ENCODE measurements at places on chromosomes 2 and 18.

- DNase-seq = no peak
These were observed 1648.9 kb upstream of the TMEFF2 start for GRCh38 chr2:193843675-193844074.

- DNase-seq = no peak
These were observed 25.2 kb downstream of the PRELID3A start for GRCh38 chr18:12432881-12433280.

GRCh38 chr2:46535360-46535759, 56.0 kb downstream of the TMEM247 start:
- no peak for DNase-seq

DNA sequence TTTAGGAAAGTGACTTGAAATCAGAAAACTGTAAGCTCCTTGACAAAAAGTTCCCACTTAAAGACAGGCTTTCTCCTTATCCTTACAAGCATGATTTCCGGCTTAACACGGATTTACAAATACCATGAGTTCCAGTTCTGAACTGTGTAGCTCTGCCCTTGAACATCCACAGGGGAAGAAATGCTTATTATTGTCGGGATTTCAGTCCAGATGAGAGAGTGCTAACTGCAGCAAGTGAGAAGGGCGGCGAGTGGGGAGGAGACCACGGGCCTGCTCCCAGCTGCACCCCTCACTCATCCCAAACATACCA, 73.1 kb downstream of the LRRC30 start:
- DNase-seq = no peak

GRCh38 chr2:20532634-20533437, 86.0 kb downstream of the RHOB start:
- no peak for DNase-seq

DNA sequence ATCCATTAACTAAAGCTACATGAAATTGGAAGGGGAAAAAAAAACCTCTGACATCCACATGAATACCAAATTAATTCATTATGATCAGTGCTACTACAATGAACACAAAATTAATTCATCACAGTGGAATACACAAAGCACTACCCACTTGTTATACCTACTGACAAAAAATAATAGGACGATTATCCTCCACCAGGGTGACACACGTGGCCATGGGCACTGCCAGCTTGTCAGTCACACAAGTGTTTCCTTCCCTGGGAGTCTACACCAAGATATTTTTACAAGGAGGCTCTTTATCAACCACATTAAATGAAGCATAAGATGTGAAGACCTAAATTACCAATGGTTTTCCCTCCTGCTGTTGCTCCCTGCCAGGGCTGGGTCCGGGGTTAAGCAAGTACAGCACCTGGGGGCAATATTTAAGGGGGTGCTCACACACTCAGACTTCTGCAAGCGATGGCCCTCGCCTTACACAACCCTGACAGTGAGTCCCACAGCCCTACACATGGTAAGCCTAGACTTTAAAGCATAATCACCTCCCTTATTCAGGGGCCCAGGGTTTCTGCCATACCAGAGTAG, 90.1 kb downstream of the TCF4 start:
- DNase-seq = no peak

GRCh38 chr2:46988230-46988629, 72.6 kb upstream of the MCFD2 start:
- DNase-seq = no peak

- no peak for DNase-seq
These were observed 12.8 kb upstream of the HPCAL1 start for GRCh38 chr2:10289891-10290290.

GRCh38 chr2:56147907-56148306, 35.9 kb upstream of the CCDC85A start:
- no peak for DNase-seq

- no peak for DNase-seq
These were observed 12.7 kb upstream of the CDH19 start for GRCh38 chr18:66616523-66616983.

DNA sequence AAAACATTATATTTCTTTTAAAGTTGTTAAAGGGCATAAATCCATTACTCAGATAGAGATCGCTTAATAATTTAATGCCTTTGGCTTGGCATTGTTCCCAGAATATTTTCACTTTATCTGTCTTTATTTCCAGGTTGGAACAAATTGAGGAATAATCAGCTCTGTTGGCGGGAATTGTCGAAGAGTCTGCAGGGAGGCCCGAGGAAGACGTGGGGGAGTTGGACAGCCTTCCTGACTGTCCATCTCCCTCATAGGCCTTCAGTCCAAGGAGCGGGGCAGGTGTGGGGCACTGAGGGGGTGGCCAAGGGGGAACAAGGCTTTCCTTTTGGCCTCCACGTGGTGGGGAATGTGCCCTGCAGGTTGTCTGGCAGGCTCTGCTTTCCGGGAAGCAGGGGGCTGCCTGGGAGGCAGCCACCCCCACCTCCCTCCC, 179.6 kb downstream of the ZBTB7C start:
- DNase-seq = no peak

- DNase-seq = no peak
These were observed 308.0 kb downstream of the CCDC74A start for GRCh38 chr2:131835621-131836091.

DNA sequence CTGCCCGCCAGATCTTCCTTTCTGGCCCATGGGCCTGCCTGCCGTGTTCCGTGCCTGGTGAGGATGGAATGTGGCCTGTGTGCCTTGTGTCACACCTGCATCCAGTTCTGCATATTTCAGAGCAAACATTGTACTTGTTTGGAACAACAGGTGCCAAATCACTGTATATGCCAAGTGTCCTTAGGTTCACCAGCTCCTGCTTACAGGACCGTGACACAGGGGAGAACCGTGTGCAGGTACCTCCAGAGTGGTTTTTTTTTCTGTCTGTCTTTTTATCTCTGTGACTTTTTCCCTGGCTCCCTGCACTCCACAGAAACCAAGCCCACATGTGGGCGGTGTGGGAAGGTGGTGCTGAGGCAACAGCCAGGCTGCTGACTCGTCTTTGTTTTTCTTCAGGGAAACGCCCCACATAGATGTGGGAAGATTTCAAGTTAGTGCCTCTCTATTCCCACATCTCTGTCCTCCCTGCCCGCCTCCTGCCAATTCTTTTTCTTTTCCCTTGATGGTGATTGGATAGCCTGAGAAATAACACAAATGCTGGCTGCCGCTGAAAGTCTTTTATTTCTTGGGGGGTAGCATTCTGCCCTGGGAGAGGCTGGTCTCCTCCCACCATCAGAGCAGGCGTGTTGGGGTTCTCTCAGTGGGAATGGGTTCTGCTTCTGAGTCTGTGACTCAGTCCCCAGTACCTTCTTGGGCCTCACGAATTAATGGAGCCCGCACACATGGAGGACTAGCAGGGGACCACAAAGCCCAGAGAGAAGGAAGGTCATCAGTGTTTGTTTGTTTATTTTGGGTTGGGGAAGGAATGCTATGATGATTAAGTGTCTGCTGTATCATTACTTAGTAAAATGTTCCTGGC, 21.4 kb downstream of the GRHL1 start:
- no peak for DNase-seq

GRCh38 chr18:45834306-45834705, 8.8 kb downstream of the SIGLEC15 start:
- no peak for DNase-seq

DNA sequence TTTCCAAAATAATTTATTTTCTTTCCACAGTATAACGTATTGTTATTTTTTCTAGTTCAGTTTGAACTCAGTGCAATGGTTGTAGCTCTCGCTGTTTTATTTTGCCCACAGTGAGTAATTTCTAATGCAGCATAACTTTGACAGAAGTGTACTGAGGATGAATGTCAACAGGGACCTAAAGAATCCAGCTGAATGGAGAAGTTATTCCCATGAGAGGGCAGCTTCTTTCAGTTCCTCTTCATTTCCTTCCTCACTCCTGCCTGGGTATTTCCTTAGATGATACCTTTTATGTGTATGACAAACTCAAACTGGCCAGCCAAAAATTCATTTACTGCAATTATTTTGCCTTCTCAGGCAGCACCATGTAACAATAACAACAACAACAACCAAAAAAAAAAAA, 1223.1 kb upstream of the ZEB2 start:
- DNase-seq = no peak

- no peak for DNase-seq
These were observed 64.9 kb downstream of the LPIN2 start for GRCh38 chr18:2948038-2948437.

DNA sequence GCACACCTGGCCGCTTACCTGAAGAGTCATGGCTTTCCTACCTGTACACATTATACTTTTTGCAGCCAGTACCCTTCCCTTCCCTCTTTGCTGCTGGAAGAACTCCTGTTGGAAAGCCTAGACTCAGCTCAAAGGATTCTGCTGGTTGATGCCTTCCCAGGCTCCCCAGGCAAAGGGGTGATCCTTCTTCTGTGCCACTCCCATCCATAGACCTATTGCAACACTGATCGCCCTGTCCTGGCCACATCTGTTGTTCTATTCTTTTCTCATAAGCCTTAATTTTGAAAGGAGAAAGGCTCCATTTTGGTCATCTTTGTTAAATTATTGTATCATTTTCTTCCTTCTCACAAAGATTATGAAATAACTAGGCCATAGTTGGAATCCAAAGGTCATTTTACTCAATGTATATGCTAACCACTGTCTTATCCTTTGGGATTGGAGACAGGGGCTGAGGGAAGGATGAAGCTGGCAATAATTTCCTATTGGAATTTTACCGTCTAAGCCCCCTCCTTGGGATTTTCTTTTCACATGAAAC, 3.4 kb upstream of the PRKCE start:
- no peak for DNase-seq

- DNase-seq = no peak
These were observed 136.2 kb downstream of the WDSUB1 start for GRCh38 chr2:159150280-159150746.

DNA sequence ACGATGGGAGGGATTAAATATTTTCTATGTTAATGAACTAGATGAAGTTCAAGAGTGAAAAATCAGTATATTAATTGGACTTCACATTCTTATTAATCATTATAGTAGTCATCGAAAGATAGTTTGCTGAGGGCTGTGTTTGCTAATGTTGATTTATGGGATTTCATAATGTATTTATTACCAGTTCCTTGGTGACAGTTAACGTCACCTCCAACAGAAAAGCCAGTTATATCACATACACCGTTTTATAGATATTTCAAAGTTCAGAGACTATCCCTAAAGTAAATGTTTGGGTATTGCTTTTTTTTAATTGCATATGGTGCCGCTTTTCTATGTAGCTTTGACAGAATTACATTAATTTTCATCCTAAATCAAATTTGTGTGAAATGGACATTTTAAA, 49.4 kb upstream of the SP5 start:
- DNase-seq = no peak

GRCh38 chr18:34947711-34948125, 93.5 kb upstream of the MAPRE2 start:
- no peak for DNase-seq

DNA sequence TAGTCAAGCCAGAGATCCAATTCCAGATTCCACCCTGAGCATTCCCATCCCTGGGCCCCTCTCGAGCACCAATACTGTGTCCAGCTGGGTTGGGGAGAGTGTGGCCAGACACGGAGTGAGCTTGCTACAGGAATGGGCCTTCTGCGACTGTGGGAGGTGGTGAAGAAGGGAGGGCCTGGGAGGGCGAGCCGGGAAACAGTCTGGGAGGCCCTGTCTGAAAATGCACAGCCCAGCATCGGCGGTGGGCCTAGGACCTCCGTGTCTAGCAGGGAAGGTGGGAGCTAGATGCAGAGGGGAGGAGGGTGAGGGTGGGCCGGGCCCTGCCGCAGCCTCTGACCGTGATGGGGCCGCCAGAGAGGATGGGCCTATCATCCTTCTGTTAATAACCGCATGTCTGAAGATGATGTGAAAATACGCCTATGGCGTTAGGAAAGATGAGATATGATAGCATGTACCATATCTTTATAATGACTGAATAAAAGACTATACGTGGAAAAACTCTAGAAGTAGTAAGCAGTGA, 1.9 kb upstream of the OTOS start:
- no peak for DNase-seq

DNA sequence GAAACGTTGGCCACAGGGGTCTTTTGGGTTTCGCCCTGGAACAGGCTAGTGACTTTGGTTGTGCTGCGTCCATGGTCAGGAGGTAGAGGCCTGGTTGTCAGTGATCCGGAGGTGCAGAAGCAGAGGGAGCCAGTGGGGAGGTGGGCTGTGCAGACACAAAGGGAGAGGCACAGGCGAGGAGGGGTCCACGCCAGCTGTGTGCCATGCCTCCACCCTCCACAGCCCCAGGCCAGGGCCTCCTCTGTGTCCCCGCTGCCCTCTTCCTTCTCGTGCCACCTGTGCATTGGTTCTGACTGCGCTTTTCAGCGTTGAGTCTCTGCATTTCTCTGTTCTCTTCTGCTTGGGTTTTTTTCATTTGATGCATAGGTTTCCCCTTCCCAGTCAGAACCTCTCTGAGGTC, 121.0 kb downstream of the GBX2 start:
- DNase-seq = no peak

- no peak for DNase-seq
These were observed 84.6 kb upstream of the CAB39 start for GRCh38 chr2:230627806-230628724.

- DNase-seq = no peak
These were observed 11.5 kb downstream of the GEN1 start for GRCh38 chr2:17765398-17765797.

- no peak for DNase-seq
These were observed 82.8 kb downstream of the TMEM17 start for GRCh38 chr2:62423235-62423634.

DNA sequence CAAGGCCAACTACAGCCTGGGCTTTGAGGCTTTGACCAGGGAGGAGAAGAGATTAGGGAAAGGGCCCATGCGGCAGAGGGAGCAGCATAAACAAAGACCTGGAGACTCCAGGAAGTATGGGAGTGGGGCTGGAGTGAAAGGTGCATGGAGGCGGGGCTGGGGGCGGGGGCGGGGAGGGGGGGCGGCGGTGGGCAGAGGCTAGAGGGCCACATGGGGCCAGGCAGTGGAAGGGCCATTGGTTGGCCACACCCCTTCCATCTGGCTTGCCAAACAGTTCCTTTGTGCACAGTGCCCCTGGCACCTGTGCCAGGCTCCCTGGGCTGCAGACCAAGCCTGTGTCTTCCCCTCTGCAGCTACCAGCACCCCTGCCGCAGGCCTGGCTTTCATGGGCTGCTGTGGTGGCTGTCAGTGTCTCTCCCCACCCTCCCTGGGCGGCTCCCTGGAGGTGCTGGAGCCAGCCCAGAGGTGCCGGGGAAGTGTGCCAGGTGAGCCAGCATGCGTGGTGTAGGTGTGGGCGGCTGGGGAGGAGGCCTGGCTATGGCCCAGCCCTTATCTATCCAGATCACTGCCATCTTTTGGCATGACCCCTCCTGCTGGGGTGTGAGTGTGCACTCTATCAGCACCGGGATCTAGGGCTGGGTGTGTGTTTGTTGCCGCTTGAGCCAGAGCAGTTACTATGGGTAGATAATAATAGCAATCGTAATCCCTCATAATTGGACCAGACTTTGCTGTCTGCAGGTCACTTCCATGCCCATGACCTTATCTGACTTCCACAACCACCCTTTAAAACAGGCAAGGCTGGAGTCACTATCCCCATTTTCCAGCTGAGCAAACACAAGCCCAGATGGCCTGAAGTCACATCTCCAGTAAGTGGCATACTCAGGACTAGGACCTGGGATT, 30.5 kb downstream of the DNMT3A start:
- no peak for DNase-seq

- DNase-seq = no peak
These were observed 205.1 kb downstream of the NDUFA10 start for GRCh38 chr2:239819974-239820555.

GRCh38 chr2:138155304-138155703, 191.0 kb downstream of the HNMT start:
- no peak for DNase-seq

GRCh38 chr2:239042551-239043320, 194.9 kb downstream of the TWIST2 start:
- DNase-seq = no peak
